ENCODE measurements at places on chromosomes 6 and 20.

GRCh38 chr6:163857421-163857820 is 442.9 kb downstream of the QKI start:
- no peak for DNase-seq

- no peak for DNase-seq
Measured at GRCh38 chr20:43923322-43923721, 8.7 kb downstream of the TOX2 start.

GRCh38 chr20:41229259-41229658 is 88.3 kb downstream of the ZHX3 start:
- no peak for DNase-seq

DNA sequence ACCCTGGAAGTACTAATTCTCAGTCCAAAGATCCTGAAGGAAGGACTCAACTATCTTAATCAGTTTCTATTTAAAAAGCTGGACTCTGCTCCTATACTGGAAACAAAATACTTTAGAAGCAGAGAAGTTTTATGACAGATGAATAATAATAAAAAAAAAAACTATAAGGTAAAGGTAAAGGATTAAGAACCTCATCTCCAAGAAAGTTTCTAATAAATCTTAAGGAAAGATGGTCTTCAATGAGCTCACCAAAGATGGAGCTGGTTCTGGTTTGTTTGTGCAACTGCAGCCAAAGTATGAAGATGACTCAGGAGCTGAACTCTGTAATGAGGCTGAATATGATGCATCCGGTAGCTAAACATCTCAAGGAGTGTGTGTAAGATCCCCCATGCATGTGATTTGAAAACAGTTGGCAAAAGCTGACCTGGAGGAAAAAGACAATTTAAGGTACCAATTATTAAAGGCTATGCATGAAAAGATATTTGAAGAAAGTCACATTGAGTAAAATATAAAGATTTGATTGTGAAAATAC is 25.2 kb downstream of the MED23 start:
- no peak for DNase-seq

GRCh38 chr6:156391061-156391672 is 386.0 kb upstream of the ARID1B start:
- DNase-seq, result no peak

DNA sequence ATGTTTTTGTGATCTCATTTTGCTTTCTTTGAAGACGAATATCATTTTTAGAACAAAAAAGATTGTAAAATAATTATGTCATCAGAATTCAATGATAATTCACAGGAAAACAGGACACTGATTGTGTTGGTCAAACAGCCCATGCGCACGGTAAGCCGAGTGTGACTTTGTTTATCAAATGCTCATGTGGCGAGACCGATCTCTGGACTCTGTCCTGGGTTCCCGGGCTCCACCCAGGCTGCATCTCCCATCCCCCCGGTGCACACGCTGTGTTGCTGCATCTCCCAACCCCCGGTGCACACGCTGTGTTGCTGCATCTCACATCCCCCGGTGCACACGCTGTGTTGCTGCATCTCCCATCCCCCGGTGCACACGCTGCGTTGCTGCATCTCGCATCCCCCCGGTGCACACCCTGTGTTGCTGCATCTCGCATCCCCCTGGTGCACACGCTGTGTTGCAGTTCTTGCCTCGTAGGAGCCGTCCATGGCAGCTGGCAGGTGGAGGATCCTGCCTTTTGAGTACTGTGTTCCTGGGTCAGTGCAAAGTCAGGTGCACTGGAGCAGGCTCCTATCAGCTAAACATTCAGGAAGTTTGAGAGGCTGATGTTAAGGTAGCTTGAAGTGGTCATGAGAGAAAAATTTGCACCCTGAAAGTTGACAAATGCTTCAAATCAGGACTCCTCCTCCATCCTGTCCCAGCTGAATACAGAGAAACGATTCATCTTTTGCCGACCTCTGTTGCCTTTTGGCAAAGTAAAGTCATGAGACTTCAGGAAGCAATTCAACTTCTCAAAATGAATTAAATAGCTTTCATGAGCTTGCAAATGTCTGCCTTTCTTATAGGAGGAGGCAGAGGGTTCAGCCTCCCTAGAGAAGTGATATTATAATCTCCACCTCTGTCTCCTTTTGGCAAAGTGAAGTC is 77.1 kb upstream of the FRMD1 start:
- no peak for DNase-seq

- DNase-seq, result no peak
Measured at GRCh38 chr6:130943738-130944137, 116.5 kb downstream of the SMLR1 start.

DNA sequence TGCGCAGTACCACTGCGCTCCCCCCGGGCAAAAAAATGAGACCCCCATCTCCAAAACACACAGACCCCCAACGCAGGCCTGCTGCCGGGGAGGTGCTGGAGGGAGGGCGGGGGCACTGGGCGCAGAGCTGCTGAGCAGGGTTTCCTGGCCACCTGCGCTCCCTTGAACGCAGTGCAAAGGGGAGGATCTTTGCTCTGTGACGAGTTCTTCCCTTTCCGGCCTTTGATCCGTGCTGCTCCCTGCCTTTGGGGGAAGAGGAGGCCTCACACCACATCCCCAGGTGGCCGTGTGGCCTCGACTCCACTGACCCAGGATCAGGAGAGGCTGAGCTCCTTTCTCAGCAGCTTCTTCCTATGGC is 8.9 kb upstream of the COL20A1 start:
- DNase-seq, result no peak

GRCh38 chr20:47124181-47124717 is 229.6 kb downstream of the EYA2 start:
- DNase-seq, result no peak

DNA sequence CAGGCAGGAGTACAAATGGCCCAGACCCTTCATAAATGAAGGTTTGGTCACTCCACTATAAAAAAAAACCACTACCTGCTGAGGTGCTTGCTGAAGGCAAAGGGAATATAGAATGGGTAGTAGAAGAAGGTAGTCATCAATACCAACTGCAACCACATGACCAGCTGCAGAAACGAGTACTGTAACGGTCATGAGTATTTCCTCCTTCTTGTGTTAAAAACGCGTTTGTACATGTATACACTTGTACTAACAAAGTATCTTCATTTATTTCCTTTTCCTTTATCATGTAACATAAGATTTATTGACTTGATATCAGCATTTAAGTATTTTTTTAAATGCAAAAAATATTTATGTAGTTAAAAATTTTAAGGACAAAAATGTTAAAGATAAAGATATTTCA is 238.6 kb downstream of the TFAP2B start:
- no peak for DNase-seq

DNA sequence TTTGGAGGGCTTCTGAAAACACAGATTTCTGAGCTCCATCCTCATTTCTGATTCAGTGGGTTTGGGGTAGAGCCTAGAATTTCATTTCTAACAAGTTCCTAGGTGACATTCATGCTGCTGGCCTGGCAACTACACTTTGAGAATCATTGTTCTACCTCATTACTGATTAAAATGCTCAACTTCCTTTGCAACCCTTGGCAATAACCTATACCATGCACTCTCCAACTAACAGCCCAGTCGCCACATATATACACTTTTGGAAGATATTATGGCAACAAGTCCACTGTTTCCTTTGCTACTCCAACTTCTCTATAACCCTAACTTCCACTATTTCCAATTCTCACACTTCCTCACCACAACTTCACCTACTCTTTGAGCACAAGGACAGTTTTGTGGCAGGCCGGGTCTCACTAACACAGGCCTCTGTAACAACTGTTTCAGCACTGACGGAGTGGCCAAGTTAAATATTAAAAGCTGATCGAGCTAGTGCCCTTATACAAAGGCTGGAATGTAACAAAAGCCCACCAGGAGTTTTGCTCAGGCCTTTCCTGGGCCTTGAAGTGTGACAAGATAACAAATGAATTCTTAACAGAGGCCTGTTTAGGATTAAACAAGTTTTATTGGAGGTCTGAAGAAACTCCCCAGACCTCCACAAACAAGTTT is 32.1 kb upstream of the RAB23 start:
- no peak for DNase-seq

DNA sequence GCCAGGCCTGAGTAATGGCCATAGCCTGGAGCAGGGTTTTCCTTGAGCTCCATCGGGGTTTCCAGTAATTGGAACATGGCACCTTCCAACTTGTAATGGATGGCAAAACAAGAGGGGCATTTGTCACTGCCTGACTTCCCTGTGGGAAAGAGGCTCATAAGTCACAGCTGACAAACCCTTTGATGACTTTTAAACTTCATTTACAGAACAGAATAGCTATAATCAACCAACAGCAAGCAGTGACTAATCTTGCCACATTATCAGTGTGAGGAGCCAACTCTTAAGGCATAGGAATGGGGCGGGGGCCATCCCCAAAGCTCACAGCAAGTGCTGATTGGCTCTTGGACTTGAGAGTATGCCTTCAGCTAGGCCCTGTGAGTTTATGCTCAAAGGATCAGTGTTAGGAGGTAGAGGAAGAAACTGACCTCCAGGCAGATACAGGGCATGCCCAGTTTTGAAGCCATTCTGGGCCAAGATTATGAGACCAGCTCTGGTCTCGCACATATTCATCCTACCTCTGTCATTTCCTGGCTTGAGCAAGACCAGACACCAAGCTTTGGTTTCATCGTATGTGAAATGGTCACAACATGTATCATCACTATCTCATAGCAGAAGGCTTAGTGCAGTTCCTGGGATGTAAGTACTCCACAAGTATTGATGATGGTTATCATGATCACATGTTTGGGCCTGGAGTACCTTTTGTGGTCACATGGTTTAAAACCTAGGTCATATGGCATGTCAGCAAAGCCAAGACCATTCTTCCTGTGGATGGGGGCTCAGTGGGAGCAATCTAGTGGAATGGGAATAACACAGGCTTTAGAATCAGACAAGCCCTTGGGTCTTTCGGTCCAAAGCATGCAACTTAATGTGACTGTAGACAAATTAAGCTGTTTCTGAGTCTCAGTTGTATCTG is 49.2 kb downstream of the EIF2S2 start:
- DNase-seq, result no peak

- DNase-seq, result no peak
Measured at GRCh38 chr20:50115041-50115512, 2.1 kb upstream of the UBE2V1 start.

DNA sequence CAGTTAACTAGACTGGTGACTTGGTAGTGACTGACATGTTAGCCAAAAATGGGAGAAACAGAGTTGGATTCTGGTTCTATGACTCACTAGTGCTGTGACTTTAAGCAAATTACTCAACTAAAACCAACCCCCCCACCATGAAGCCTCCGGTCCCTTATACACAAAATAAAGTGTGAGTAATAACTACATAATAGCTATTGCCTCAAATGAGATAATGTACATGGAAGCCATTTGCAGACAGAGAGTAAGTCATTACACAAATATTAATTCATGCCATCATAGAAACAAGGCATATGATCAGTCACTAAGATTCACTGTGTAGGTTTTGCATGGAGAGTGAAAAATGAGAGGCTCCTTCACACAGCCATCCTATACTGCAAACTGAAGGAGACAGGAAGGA is 111.9 kb downstream of the HIVEP2 start:
- no peak for DNase-seq

DNA sequence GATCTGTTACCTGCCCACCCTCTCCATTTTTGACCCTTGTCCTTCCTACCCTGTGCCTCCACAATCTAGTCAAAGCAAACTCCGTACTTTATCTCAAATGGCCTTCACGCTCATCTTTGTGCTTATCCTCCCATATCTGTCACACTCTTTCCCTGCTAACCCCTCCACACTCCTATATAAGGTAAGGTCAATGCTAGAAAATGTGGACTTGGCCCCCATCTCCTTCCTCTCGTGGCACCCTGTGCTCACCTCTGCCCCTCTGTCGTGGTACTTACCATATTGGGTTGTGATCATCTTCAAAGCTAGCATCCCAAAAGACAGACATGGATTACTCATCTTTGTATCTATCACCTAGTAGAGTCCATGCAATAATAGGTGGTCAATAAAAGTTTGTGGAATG is 127.6 kb upstream of the FOXQ1 start:
- no peak for DNase-seq

GRCh38 chr20:35467339-35468224 is 12.2 kb downstream of the CEP250 start:
- no peak for DNase-seq

- DNase-seq, result no peak
Measured at GRCh38 chr6:111381123-111381522, 101.9 kb downstream of the REV3L start.

- no peak for DNase-seq
Measured at GRCh38 chr20:26308961-26309360, 612.3 kb upstream of the ZNF337 start.

DNA sequence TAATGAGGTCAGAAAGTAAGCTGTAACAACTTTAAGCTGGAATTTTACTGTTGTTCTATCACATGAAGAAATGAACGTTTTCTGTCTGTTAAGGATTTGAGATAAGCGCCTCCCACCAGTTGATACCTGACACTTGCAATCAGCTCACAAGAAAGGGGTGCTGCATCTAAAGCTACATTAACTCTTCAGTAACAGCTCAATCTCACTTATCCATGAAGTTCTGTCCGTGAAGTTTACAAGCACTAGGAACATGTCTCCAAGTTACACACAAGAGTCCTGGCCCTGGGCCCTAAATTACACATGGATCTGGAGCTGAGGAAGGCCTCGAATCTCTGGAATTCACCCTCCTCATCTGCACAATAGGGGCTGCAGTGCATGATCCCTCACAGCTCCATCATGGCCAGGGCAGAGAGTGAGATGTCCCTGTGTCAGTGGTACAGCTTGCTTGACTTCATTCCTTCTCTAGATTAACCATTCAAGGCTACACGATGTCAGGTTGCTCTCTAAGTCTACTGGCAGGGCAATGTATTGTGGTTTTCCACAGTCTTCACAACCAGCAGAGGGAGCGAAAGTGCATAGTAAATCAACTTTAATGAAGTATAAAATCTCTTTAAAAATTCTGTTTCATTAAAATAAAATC is 182.4 kb upstream of the MCHR2 start:
- no peak for DNase-seq

GRCh38 chr6:154447954-154448353 is 62.5 kb downstream of the CNKSR3 start:
- DNase-seq, result no peak

DNA sequence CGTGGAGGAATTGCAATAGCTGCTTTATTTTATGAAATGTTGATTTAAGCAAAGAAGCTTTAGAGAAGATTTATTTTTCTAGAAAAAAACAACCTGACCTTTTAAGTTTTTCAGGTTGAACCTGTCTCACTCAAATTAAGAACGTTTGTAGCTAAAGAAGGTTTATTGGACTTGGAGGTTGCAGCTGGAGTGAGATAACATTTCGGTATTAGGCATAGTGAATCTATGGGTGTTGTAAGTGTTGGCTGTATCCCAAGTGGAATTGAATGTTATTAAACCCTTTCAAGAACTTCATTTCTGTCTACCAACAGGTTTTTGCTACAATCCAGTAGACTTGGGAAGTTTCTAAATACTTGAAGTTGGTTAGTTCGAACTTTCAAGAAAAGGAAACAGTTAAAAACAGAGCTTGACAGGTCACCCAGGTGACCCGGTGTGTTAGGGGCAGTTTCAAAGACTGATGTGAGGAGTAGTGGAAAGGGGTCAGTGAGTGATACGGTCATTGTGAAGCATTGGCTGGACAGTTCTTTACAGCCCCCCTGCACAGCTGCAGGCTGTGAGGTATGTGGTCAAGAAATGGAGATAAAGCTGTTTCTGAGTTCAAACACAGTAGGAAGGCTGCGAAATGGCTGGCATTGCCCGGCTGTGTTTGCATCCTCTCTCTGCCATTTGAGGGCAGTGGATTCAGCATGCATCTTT is 2.4 kb upstream of the TBCC start:
- DNase-seq, result no peak

- no peak for DNase-seq
Measured at GRCh38 chr6:9398071-9398766, 962.9 kb upstream of the SLC35B3 start.
